ENCODE measurements at places on chromosomes 3 and 15.

DNA sequence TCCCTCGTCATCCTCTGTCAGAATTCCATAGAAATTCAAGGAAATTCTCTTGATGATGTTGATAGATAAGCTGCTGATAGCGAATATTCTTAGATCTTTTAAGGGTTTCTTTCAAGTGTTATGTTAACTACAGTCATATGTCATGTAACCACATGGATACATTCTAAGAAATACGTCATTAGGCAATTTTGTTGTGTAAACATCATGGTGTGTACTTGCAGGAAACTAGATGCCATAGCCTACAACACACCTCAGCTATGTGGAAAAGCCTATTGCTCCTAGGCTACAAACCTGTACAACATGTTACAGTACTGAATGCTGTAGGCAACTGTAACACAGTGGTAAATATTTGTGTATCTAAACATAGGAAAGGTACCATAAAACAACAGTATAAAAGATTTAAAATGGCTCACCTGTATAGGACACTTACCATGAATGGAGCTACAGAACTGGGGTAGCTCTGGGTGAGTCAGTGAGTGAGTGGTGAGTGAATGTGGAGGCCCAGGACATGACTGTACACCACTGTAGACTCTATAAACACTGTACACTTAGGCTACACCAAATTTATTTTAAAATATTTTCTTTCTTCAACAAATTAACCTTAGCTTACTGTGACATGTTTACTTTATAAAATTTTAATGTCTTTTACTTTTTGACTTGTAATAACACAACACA is 34.6 kb downstream of the GLDN start:
- no peak for DNase-seq

DNA sequence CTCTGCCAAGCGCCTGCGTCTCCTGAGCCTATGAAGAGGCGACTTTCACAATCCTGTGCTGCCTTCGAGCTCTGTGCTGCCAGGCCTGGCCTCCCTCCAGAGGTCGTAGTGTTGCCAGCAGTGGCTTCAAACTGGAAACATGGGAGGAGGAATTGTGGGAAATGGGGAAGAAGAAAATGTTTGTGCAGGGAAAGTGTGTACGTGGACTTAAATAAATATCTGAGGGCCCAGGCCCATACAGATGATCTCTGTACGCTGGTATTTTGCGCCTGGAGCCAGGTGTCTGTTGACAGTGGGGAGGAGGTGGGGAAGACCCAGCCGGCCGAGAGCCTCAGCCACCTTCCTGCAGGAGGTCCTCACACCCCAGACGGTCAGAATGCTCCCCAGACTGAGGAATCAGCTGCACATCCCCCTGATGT is 44.6 kb downstream of the ZBTB38 start:
- DNase-seq, result no peak

DNA sequence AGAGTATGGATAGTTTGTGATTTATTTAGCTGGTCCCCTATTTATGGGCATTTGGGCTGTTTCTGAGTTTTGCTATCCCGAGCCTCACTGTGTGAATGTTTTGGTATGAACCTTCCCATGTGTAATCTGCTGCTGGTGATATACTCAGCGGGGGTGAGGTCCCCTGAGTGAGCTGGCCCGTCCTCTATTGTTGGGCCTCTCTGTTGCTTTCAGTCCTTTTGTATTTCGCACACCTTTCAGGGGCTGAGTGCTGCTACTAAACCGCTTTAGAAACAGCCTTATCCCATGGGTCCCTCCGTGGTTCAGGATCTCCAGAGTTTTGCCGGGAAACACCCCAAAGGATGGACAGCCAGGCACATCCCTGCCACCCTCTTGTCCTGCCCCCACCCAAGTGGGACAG is 94.5 kb downstream of the WNT7A start:
- DNase-seq, result no peak

DNA sequence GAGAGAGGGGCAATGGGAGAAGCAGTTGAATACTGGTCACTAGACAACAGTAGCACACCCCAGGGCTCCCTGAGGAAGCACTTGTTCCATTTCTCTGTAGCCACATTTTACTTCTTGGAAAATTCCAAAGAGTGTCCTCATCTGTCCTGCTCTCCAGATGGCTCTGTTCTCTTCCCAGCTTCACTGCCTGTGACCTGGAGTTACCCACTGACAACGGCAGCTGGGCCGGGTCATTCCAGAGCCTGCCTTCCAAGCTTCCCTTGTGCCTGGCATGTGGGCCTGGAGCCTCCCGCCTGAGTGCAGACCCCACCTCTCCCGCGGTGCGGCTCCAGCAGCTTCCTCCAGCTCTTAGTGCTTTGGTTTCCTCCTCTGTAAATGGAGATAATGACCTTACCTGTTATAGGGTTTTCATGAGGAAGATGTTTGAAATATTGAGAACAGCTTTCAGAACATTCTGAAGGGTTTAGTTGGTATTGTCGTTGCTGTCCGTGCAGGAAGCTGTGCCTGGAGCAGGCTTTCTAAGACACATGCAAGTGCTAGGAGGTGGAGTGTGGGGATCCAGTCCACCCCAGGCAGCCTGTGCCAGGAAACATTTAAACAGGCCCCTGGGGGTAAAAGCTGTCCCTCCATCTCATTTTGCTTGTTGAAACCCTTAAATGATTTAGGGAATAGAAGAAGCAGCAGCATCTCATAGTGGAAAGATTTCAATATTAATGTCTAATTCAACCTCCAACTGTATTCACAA is 24.8 kb downstream of the EFCC1 start:
- DNase-seq, result no peak

GRCh38 chr3:174767853-174768382 is 91.2 kb upstream of the NAALADL2 start:
- DNase-seq, result peak; percentile 13

Measured in foreskin keratinocyte (primary cell).